ENCODE measurements at places on chromosomes 2 and 18.

DNA sequence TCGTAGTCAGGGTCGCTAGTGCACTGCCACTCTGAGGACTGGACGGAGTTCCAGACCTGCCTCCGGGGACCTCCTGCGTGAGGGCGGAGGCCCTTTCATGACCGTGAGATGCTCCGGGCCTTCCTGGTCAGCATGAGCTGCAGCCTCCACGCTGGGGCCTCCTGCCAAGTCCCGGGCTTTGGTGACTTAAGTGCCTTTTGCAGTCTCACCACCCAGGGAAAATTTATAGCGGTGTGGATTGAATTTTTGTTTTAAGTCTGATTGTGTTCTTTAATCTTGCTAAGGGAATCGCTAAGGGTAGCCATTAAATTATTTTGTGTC, 33.6 kb downstream of the CHRNA1 start:
- DNase-seq = no peak

DNA sequence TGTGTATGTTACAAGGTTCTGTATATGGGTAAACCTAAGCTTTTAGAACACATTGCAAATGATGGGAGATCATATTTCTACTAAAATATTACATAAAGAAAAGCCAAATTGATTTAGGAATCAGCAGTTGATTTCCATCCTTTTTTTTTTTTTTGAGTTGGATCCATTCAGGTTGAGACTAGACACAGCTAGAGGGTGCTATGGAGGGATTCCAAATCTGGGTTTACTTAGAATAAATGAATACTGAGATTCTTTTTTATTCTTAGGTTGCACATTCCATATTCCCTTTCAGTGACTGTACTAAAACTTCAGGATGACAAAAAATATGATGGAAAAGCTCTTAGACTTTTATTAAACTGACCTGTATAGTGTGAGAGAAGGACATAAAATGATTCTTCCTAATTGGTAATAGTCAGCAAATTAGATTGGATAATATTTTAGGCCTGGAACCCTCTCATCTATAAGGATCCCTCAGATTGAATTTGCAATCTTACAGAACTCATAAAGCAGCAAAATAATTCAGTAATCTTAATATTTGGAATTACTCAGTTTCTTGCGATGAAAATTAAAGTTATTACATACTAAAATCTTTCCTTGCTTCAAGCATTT, 183.3 kb upstream of the SESTD1 start:
- DNase-seq = no peak

DNA sequence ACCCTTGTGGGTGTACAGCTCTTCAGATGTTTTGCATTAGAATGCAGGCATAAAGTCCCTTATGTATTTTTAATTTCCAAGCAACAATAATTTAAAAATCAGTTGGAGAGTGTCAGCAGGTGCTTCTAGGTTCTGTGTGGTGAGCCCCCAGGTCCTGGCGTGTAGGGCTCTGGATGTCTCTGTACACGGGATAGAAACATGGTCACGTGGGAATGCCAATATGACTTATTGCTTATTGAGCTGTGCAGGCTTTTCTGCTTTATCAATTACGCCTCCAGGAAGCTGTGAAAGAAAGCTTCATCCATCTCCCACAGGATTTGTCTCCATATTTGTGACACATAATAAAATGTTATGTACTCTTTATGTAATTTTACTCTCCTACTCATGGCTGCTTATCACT, 37.8 kb downstream of the PRELID3A start:
- no peak for DNase-seq

- no peak for DNase-seq
Measured at GRCh38 chr2:217246108-217246507, 386.2 kb upstream of the TNP1 start.

DNA sequence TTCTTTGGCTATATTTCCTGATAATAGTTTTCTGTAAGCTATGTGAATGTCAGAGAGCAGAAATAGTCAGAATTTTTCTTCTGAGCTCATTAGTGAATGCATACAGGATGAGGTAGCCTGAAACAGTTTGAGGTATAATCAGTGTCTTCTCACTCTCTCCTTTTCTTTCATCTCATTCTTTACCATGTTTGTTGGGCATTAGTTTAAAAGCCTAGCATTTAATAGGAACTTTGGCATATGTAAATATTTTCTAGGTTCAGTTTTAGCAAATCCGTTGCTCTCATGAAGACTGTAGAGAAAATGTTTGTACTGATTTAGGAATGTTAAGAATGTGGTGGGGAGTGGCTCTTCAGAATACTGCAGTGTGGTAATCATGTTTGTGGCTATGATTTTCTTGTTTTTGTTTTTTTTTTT, 119.4 kb downstream of the PARD3B start:
- DNase-seq = no peak

GRCh38 chr18:1805521-1805920, 765.8 kb downstream of the METTL4 start:
- DNase-seq = no peak

GRCh38 chr2:215604606-215605005, 168.7 kb upstream of the FN1 start:
- no peak for DNase-seq

GRCh38 chr2:229130522-229130921, 140.6 kb downstream of the PID1 start:
- no peak for DNase-seq

DNA sequence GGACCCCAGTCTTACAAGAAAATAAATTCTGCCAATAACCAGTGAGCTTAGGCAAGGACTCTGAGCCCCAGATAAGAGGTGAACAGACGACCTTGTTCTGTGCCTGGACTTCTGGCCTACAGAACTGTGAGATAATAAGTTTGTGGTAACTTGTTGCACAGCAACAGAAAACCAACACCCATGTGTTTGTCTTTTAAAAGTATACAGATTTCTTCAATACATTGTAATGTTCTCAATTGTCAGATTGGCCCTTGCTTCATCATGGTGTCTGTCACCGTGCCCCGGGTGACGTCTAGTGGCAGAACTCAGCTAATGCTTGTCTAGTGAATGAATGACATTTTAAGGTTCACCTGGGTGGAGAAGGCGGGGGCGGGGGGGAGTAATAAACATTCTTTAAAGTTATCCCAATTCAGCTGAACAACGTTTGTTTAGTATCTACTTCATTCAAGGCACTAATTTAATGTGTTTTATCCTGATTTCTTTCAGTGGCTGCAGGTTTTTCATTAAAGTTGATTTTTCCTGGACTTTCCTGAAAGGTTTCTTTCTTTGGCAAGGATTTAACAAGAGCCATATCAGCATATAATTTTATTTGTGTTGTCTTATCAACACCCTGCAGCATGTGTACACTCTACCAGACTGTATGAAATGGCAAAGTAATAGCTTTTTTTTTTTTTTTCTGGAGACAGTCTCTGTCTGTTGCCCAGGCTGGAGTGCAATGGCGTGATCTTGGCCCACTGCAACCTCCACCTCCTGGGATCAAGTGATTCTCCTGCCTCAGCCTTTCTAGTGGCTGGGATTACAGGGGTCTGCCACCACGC, 123.8 kb upstream of the DLX2 start:
- no peak for DNase-seq

GRCh38 chr2:197759013-197759412, 26.1 kb downstream of the BOLL start:
- DNase-seq = no peak

DNA sequence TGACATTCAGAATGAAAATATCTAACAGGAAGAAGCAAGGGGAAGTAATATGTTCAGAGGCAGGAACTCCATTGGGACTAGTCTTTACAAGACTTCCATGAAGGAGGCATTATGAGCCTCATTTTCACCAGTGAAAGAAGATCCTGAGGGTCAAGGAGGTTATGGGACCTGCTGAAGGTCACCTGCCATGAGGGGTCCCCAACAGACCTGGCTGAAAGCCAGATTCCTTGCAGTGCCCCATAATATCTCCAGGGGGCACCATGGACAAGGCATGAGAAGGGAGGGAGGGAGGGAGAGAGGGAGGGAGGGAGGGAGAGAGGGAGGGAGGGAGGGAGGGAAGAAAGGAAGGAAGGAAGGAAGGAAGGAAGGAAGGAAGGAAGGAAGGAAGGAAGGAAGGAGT, 27.9 kb downstream of the XDH start:
- DNase-seq = no peak

GRCh38 chr2:40872580-40872979, 420.7 kb upstream of the SLC8A1 start:
- no peak for DNase-seq

DNA sequence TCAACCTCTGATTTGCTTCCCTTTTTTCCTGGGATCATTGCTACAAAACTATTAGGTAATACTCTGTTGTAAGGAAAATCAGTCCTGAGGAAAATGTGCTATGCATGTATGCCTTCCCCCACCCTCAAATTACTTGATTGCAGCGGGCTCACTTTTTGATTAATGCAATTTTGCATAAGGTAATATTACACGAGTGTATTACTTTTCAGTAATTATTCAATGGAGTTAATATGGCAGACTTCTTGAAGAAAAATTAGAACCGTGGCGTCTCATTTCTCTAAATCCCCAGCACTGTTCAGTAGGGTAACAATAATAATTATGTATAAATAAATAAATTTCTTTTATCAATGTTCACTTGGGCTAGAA, 527.6 kb upstream of the FANCL start:
- no peak for DNase-seq

GRCh38 chr18:33923980-33924379, 300.7 kb downstream of the NOL4 start:
- no peak for DNase-seq

DNA sequence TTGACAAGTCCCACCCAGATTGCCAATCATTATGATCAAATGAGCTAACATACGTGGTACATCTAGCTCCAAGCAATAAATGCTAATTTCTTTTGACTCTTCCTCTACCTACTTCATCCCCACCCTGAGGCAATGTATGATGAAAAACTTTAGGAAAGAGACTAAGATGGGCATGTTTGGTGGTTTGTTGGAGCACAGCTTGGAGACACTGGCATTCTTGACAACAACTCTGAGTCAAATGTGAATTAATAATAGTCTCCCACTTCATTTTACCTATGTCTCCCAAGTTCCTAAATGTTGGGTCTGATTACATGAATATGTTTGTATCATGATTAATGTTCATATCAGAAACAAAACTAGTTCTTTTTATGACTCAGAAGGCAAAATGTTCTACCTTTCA, 36.6 kb downstream of the EXOC6B start:
- DNase-seq = no peak

GRCh38 chr2:101905746-101906336, 85.9 kb upstream of the IL1R2 start:
- no peak for DNase-seq

DNA sequence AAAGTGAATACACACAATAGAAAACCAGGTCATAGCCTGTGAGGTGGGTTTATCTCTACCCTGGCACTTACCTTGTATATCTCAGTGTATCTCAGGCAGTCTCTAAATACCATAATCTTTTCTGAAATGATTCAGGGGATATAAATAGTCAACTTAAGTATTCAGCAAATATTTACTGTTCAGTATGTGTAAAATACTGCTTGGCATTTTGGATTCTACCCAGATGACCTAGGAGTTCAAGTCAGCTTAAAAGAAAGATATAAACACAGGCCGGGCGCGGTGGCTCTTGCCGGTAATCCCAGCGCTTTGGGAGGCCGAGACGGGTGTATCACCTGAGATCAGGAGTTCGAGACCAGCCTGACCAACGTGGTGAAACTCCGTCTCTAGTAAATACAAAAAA, 23.8 kb downstream of the GRHL1 start:
- DNase-seq = no peak

DNA sequence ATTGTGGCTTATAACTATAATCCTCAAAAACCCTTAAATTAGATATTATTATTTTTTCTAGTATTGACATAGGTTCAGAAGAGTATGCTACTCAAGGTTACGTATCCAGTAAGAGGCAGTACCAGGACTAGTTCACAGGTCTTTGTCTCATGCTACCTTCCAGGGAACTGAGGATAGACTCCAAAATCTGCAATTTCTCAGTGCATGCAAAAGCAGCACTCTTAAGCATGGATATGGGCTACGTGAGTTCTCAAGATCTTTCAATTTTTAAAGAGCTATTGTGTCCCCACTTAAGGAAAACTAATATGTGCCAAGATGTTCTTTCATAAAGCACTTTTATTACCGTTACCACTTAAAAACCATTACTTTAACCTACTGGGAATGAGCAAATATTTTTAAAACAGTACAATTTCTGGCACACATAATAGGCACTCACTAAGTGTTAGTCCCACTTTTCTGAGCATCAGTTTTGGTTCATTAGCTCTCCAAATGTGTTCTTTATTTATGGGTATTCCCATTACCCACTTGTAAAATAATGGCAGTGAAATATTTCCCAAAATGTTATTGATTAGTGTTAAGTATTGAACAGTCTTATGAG, 113.8 kb upstream of the TTN start:
- DNase-seq = no peak

- no peak for DNase-seq
Measured at GRCh38 chr2:174333372-174334277, 1.1 kb upstream of the SP9 start.

DNA sequence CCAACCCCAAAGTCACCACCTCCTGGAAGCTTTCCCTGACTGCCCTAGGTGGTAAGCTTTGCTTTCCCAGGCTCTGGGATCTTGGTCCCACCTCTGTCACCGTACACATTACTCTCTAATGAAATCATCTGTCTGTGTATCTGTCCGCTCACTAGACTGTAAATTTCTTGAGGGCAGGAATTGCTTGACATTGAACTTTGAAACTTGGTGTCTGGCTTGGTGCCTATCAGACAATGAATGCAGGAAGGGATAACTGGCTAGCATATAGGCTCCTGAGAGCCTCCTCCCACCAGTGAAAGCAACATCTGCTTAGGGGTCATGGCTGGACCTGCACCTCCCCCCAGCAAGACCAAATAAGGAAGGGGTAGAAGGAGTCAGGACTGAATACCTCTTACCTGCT, 155.7 kb downstream of the TNS1 start:
- no peak for DNase-seq

DNA sequence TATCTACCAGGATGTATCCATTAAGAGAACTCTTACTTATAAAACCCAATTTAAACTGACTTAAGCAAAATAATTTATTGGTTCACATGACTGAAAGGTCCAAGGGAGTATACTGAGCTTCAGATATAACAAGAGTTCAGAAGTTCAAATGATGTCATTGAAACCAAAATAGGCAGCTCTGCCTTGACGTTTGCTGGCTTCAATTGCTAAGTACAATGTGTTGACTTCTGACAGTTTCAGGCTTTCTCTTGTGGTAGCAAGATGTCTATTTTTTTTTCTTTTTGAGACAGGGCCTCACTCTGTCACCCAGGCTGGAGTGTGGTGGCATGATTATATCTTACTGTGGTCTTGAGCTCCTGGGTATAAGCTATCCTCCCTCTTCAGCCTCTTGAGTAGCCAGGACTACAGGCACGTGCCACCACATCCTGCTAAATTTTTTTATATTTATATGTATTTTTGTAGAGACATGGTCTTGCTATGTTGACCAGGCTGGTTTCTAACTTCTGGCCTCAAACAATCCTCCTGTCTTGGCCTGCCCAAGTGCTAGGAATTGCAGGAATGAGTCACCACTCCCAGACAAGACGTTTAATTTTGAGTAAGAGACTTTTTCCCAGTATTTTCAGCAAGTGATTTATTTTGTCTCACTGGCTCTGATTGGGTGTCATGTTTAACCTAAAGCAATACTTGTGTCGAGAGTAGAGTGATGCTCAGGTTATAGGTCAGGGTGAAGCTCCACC, 184.8 kb downstream of the NR4A2 start:
- no peak for DNase-seq

Measured in stimulated activated CD4-positive, alpha-beta T cell treated with anti-CD3 and anti-CD28 coated beads, Interleukin-4, amount 100 ng/mL, for 24 hours (primary cell).